T-helper 17 cell (primary cell): ENCODE measurements at places on chromosomes 5 and 9.

GRCh38 chr9:133290751-133291302 lies 15.8 kb upstream of the ABO start:
- no peak overlapping the region for H3K4me3 ChIP-seq
- no peaks in the 10 kb centered on the region for H3K4me1 ChIP-seq
- no peak for DNase-seq

- H3K27me3 ChIP-seq, result no peaks in the 10 kb centered on the region
- no peak for DNase-seq
- no peaks in the 10 kb centered on the region for H3K4me1 ChIP-seq
- H3K4me3 ChIP-seq, result no peak overlapping the region
Measured at GRCh38 chr5:103693517-103693916, 130.9 kb upstream of the NUDT12 start.

DNA sequence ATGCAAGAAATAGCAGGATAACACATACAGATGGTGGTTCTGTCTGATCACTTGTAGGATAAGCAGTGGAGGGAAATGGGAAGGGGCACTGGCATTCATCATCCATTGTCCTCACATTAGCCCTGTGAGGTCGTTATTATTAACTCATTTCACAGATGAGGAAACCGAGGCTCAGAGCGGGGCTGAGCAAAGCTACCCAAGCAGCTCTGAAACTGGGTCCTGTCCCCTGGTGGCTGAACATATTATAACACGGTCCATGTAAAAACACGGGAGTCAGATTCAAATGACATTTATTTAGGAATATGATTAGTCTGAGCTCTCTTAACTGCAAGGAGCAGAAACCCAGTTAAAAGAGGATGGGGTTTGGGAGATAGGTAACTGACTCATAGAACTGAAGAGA lies 43.1 kb downstream of the HRH2 start:
- peaks cover 14% of the 10 kb centered on the region for H3K4me1 ChIP-seq
- H3K27ac ChIP-seq, result no peak overlapping the region
- no peak overlapping the region for H3K4me3 ChIP-seq
- no peaks in the 10 kb centered on the region for H3K27me3 ChIP-seq
- no peak for DNase-seq
- H3K36me3 ChIP-seq, result peaks cover 10% of the 10 kb centered on the region

DNA sequence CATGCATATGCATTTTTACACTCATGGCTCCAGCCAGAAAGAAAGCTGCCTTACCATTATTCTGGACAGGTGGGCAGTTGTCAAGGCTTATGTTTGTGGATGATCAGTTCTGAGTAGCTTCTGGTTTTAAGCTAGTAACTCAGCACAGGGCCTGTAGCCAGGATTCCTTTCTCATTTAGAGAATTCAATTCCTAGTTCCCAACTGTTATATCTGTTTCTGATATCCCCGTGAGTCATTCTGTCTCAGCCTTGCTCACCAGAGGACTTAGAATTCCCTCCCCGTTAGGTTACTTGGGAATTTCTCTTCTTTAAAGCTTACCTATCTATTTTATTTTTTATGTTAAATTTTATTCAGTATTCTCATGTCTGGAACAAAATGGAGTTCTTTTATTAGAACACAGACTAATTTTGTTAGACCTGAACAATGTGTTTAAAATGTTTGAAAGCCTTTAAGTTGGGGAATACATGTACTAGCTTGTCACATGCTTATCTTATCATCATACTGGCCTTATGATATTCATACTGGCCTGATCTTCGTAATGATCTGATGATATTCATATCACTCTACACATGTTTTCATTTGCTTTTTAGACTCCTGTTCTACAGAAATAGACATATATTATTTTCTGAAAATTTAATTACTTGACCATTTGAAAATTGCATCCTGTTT lies 47.1 kb downstream of the CAST start:
- no peaks in the 10 kb centered on the region for H3K36me3 ChIP-seq
- peak overlapping the region; percentile 96 for H3K27ac ChIP-seq
- H3K4me1 ChIP-seq, result peaks cover 41% of the 10 kb centered on the region
- H3K27me3 ChIP-seq, result no peaks in the 10 kb centered on the region
- no peak overlapping the region for H3K4me3 ChIP-seq
- no peak for DNase-seq

- no peak overlapping the region for H3K27ac ChIP-seq
- H3K27me3 ChIP-seq, result peaks cover 4% of the 10 kb centered on the region
- no peaks in the 10 kb centered on the region for H3K36me3 ChIP-seq
- no peak for DNase-seq
- no peak overlapping the region for H3K4me3 ChIP-seq
Measured at GRCh38 chr5:36417668-36418067, 116.0 kb upstream of the RANBP3L start.

GRCh38 chr5:148739524-148739923 lies 85.2 kb upstream of the HTR4 start:
- H3K36me3 ChIP-seq, result no peaks in the 10 kb centered on the region
- H3K4me3 ChIP-seq, result no peak overlapping the region
- peaks cover 58% of the 10 kb centered on the region for H3K27me3 ChIP-seq
- DNase-seq, result no peak
- H3K27ac ChIP-seq, result peak overlapping the region; percentile 29
- peaks cover 5% of the 10 kb centered on the region for H3K4me1 ChIP-seq

- no peak overlapping the region for H3K27ac ChIP-seq
Measured at GRCh38 chr9:78640728-78641127, 343.8 kb downstream of the PSAT1 start.

DNA sequence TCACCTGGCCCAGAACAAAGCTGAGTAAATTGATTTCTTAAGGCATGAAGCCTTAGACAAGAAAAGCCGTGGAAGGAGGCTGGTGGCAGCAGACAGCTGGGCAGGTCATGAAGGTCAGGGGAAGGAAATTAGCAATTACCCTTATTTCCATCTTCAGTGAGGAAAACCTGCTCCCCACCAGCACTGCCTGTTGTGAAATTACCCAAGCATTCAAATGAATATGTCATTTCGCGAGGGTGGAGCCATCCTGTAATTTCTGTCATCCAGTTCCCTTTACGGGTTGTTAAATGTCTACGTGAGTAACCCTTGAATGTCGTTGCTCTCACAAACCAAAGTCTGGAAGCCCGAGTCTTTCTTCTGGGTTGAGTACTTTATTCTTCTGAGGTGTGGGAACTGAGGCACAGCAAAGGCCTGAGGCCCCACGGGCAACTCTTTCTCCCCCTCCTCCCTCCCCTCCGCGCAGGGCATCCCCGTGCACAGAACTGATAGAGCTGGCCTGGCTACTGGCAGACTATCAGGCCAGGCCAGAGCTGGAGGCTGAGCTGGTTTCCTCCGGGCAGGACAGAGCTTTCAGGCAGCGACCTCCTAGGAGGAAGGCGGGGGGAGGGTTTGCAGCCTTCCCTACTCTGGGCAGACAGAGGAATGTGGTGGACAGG lies 22.0 kb upstream of the AK3 start:
- peak overlapping the region; percentile 43 for H3K4me3 ChIP-seq
- H3K4me1 ChIP-seq, result peaks cover 5% of the 10 kb centered on the region
- DNase-seq, result no peak

DNA sequence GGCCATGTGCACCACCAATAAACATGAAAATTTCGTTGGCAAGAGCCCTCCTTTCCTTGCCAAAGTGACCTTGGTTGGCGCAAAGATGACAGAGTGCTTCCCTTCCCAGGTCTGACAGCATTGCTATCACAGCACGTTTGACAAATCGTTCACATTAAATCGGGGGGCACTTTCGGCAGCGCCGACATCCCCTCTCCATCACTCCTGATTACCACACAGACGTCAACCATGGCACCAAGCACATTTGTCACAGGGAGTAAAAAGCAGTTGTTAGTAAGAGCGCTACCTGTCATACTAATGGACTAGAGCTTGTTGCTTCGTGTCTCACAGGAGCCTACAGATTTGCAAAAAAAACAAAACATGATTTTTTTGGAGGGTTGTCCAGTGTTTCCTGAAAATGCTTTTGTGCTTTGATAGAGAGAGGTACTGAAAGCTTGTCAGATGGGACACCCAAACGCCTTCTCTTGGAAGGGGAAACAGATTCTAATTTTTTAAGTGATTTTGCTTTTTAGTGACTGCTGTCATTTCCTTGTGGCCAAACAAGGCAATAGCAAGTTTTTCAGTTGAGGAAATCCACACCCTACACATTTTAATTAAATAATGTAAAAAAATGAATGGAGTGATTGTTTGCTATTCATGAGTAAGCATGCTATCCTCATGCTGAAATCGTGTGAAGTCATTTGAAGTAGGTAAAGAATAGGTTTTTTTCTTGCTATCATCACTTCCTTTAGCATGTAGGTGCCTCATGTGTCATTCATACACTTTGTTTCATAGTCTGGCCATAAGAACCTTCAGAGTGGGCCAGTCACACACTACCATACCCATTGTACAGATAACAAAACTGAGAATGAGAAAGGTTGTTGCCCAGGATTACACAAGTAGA lies 682.8 kb upstream of the WWC1 start:
- no peak overlapping the region for H3K4me3 ChIP-seq
- no peak for DNase-seq
- H3K36me3 ChIP-seq, result no peaks in the 10 kb centered on the region

DNA sequence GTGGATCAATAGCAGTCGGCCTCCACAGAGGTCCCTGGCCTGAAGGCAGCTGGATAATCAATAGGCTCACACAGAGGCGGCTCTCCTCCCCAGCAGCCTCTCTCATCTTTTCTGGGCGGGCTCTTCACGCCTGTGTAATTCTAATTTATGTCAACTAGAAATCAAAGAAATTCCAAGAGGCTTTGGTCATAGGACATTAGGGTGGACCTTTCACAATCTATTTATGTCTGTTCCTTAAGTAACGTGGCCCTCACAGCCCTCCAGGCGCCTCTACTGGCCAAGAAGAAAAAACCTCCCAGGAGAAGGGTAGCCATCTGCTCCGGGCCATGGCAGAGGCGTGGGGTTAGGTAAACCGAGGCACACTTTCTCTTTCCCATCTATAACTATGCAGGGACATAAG lies 205.1 kb upstream of the EFNA5 start:
- H3K27me3 ChIP-seq, result no peaks in the 10 kb centered on the region
- DNase-seq, result no peak
- H3K4me1 ChIP-seq, result peaks cover 3% of the 10 kb centered on the region
- H3K27ac ChIP-seq, result no peak overlapping the region

DNA sequence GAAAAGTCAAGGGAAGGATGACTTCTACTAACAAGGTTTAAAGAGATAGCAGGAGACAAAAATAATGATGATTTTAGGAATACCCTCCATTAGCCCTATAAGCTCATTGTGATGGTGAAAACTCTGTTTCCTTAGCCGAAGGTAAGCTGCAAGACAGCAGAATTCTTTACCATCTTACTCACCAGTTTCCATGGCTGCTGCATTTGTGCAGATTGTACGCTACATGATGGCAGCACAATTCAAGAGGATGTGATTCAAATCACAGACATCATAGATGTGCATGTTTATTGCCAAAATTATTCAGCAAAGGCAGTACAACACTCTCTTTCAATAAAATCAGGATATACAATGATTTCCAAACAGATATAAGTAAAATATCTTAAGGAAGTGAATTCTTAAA lies 175.6 kb downstream of the SPATA31D1 start:
- H3K27me3 ChIP-seq, result no peaks in the 10 kb centered on the region
- no peaks in the 10 kb centered on the region for H3K4me1 ChIP-seq
- H3K27ac ChIP-seq, result no peak overlapping the region
- DNase-seq, result no peak

GRCh38 chr9:111914749-111915424 lies 18.3 kb downstream of the UGCG start:
- H3K4me3 ChIP-seq, result peak overlapping the region; percentile 80
- H3K36me3 ChIP-seq, result no peaks in the 10 kb centered on the region
- no peaks in the 10 kb centered on the region for H3K27me3 ChIP-seq
- H3K4me1 ChIP-seq, result peaks cover 50% of the 10 kb centered on the region
- H3K27ac ChIP-seq, result no peak overlapping the region

GRCh38 chr9:20781092-20781491 lies 97.0 kb downstream of the FOCAD start:
- peaks cover 4% of the 10 kb centered on the region for H3K36me3 ChIP-seq
- no peak overlapping the region for H3K4me3 ChIP-seq
- peaks cover 6% of the 10 kb centered on the region for H3K4me1 ChIP-seq
- DNase-seq, result no peak
- H3K27me3 ChIP-seq, result no peaks in the 10 kb centered on the region

DNA sequence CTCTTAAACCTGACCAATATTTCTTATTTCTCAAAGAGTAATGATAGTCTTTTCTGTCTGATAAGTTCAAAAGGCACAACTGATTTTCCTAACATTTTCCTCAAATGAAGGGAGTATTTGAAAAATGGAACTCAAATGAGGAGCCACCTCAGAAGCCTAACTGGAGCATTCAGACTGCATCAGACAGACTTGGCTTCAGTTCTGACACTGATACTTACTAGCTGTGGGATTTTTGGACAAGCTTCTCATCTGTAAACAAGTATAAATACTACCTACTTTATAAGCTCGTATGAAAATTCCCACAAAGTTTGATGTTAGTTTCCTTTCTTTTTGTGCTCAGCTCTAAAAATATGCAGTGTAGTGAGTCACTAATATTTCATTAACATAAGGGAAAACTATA lies 107.7 kb upstream of the CCDC152 start:
- peaks cover 2% of the 10 kb centered on the region for H3K27me3 ChIP-seq
- no peaks in the 10 kb centered on the region for H3K36me3 ChIP-seq
- no peak overlapping the region for H3K27ac ChIP-seq
- no peaks in the 10 kb centered on the region for H3K4me1 ChIP-seq
- no peak overlapping the region for H3K4me3 ChIP-seq

DNA sequence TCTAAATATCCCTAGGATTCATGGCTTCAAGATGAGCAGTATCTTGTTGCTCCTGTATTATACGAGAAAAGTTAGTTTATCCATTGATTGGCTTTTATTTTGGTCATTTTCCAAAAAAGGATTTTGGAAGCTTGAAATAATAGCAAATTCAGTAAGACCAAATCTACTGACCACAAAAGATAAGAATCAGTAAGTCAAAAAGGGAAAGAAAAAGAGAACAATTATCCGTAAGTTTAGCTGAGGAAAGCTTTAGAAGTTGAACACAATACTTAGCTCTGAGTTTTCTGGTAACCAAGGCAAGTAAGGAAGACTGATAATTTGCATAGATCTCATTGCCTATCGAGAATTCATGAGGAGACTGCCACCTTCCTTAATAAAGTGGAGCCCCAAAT lies 9.1 kb downstream of the TGFBR1 start:
- peak overlapping the region; percentile 39 for H3K4me3 ChIP-seq
- no peak overlapping the region for H3K27ac ChIP-seq
- H3K36me3 ChIP-seq, result peaks cover 2% of the 10 kb centered on the region
- no peaks in the 10 kb centered on the region for H3K27me3 ChIP-seq
- DNase-seq, result no peak

DNA sequence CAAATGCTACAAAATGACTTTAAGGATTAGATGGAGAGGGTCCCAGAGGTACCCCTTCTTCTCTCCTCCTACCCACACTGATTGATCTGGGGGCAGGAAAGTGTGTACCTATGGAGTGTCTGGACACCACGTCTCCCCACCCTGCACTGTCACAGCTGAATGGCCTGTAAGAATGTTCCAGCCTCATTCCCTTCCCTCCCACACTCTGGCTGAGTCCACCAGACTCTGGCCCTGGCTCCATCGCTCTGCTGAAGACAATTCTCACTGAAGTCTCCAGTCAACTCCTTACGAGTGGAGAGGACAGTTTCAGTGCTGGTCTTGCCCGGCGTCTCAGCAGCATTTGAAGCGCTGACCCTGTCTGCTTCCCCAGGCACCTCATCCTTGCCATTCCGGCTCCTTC lies 105.8 kb downstream of the TTLL11 start:
- H3K27ac ChIP-seq, result no peak overlapping the region
- H3K4me1 ChIP-seq, result peaks cover 7% of the 10 kb centered on the region
- no peaks in the 10 kb centered on the region for H3K27me3 ChIP-seq
- H3K4me3 ChIP-seq, result no peak overlapping the region
- peaks cover 9% of the 10 kb centered on the region for H3K36me3 ChIP-seq

GRCh38 chr5:10615693-10616092 lies 51.8 kb downstream of the ANKRD33B start:
- no peaks in the 10 kb centered on the region for H3K27me3 ChIP-seq
- peak overlapping the region; percentile 34 for H3K27ac ChIP-seq
- H3K4me3 ChIP-seq, result no peak overlapping the region
- peaks cover 9% of the 10 kb centered on the region for H3K4me1 ChIP-seq
- DNase-seq, result no peak
- H3K36me3 ChIP-seq, result peaks cover 7% of the 10 kb centered on the region
